ENCODE measurements at places on chromosomes 7 and 10.

DNA sequence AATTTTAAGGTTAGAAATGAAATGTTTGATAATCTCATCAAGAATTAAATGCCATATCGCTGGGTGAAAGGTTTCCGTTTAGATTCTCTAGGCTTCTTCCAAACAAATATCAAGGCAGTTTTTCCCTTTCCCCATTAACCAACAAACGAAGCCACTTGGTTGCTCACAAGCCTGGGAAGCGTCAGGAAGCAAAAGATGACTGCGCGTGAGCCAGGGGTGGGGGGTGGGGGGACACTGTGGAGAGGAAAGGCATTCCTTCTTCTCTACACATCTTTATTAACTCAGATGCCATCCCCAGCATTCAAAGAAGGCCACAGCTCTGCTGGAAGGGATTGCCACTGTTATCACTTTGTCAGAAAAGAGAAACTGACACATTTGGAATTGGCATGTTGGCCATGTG is 207.1 kb downstream of the TRIL start:
- DNase-seq, result no peak

DNA sequence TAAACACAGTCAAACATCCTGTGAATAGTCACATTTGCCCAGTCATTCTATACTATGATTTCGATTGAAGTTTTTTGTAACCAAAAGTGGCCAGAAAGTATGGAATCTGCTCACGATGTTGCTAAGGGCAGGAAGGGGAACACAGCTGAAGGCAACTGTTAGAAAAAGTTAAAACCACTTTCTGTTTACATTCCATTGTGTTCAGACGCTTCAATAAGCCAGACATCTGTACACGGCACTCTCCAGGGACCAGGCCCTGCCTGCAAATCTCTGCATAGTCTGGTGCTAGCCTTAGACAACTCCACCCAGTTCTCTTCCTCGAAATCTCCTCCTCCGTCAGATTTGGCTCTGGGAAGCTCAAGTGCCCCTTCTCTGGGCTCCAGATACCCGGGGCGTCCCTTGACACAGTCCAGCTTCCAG is 17.1 kb upstream of the TMEM120A start:
- DNase-seq, result no peak

DNA sequence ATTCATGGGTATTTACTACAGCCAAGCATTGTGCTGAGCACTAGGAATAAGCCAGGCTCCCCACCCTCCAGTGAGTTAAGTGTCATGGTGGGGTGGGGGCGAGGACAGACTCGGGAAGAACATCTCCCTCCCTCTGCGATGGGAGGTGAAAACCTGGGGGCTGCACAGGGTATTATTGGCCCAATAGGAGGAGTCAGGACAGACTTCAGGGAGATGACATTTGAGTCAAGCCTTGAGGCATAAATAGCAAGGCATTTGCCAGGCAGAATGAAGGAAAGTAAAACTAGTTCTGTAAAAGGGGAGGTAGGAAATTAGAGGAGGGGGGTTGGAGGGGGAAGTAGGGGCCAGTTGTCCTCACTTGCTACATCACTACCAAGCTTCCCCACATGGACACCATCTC is 18.9 kb downstream of the NKX2-3 start:
- no peak for DNase-seq

DNA sequence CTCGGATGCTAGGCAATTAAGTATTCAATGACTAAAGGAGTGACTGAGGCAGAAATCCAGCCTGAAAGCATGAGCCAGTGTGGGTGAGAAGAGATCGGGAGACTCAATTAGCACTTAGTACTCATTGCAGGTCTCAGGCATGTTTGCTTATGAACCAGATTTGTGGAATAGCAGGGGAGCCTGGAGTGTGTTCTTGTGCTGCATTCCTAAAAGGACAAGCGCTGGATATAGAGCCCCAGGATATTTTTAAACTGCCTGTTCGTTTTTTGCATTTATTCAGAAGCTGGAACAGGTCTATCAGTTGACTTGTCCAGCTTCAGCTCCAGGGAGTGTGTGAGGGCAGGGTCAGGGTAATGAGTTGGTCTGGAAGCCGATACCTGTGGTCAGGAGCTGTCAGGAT is 120.3 kb downstream of the BMPER start:
- DNase-seq, result no peak

- no peak for DNase-seq
These were observed 79.6 kb downstream of the TNS3 start for GRCh38 chr7:47502240-47502877.

GRCh38 chr10:130472236-130472635 is 336.0 kb downstream of the GLRX3 start:
- DNase-seq, result no peak

DNA sequence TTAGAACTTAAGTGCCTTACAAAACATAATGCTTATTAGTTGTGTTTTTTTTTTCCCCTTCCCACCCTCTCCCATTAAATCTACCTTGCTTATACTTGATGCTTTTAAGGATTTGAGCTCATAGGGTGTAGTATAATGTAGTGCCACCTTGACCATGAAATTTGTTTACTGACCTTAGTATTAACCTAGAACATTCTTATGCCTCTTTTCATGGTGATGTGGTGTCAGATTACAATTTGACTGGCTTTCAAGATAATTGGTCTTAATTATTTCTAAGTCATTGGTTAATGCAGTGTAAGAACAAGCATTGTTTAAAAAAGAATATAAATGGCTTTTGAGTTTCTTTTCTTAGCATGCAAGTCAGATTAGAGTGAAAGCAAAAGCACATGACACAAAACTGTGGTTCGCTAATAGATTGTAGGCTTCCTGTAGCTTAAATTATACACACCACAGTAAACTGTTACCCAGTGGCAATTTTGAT is 61.8 kb downstream of the ADD3 start:
- DNase-seq, result no peak

GRCh38 chr10:98684019-98684899 is 237.5 kb upstream of the HPS1 start:
- DNase-seq, result no peak

DNA sequence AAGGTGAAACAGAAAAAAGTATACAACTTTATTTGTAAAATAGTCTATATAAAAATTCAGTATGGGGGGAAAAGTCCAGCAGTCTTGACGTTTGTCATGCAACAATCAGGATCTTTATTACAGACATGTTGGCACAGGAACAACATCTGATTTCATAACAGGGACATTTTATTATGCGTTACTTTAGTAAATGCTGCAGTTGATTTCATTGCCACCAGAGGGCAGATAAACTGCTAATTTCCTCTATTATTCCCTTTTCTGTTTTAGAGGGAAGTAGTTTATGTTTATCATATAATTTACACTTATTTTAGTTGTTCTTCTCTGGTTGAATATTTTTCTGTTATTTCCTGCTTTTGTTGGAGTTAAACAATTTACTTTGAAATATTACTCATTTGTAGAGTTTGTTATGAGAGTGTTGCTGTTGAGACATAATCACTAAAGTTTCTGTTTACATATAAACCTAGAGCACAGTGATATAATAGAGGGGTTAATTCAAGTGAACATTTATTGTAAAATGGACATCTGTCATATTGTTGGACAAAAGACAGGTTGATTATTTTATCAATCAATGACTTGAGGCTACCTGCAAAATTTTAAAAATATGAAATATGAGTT is 3.3 kb downstream of the PLXDC2 start:
- DNase-seq, result no peak

DNA sequence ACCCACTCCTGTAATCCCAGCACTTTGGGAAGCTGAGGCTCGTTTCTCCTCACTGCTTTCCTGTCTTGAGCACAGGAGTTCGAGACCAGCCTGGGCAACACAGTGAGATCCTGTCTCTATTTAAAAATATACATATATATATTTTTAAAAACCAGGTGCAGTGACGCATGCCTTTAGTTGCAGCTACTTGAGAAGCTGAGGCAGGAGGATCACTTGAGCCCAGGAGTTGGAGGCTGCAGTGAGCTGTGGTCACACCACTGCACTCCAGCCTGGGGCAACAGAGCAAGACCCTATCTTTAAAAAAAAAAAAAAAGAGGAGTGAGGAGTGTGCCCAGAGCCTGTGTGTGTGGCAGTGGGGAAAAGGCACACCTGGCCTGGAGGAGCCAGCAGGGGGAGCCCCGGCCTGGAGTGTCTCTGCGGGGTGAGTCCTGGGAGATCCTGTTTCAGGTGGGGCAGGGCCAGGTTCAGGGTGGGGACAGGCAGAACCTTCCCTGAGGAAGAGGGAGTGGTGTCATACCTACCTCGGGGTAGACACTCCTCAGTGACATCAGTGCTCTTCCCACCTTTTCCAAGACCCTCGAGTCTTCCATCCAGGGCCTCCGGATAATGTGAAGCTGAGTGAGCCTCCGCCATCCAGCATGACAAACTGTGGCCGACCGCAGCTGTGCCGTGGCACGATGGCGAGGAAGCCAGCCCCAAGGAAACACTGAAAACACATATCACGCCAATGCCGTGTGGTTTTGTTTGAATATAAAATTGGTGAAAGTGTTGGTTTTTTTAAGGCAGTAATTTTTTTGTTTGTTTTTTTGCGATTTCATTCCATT is 9.0 kb upstream of the ARPC1B start:
- DNase-seq, result peak; percentile 54

DNA sequence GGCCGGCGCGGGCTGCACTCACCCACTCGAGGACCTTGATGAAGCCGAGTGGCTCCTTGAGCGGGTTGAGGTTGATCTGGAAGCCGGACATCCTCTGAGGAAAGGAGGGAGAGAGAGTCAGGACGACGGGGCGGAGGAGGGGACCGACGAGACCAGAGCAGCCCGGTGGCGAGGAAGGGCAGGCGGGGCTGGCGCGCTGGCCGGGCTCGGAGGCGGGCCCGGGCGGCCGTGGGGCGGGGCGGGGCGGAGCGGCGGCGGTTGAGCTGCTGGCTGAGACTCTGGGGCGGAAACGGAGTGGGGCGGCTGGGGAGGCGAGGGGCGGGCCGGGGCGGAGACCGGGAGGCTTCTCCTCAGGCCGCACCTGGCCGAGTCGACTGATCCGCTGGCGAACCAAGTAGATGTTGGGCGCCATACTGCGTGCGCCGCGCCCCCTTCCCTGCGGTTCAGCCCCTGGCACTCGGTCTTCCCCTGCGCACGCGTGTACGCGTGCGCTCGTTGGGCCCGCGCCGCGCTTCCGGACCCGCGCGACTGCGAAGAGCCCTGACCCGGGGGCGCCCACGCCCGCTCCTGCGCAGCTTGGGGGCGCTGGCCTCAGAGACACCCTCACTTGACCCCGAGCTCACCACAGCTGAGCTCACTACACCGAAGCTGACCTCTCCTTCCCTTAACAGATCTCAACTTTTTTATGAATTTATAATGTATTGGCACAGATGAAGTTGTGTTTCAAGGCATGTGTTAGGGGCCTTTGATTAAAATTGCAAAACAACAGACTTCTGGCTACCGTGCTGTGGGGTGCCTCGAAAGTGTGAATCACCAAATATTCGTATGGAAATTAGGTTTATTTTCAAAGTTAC is at the start of gene SYPL1:
Gene SYPL1 (minus strand): TSS at position 195 of the 854 bp plus-strand sequence. CDS start 104 bp downstream, at position 91.
- DNase-seq, result peak; percentile 86

GRCh38 chr7:15648461-15648961 is 38.0 kb downstream of the MEOX2 start:
- DNase-seq, result no peak

- no peak for DNase-seq
These were observed 88.1 kb downstream of the VOPP1 start for GRCh38 chr7:55484241-55484640.

DNA sequence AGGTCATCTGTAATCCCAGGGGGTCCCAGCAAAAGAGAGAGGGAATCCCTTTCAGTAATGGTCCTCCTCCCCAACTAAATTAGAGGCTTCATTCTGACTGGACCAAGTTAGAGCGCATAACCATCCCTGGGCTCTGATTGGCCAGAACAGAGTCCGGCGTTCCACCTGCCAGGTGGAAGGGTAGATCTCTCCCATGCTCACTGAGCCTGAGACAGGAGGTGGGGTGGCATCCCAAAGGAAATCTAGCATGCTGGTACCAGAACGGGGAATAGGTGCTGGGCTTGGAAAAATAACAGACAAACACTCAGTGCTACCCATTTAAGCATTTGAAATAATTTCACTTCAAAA is 21.0 kb upstream of the TSPAN33 start:
- no peak for DNase-seq

DNA sequence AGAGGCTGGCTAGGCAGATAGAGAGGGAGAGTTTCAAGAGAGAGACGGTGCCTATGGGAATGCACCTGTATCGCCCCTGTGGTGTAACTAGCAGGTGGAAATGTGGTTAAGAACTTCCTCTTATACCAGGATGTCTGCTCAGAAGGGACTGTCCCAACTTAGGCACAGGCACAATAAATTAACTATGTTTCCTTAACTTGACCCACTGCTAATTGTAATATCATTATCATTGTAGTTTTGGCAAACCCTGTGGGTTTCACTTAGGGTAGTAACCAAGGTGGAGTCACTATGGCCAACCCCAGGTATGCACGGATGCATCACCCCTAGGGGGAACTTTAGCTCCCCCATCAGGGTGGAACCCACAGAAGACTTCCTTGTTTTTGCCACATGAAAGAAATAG is 455.7 kb downstream of the DGKB start:
- DNase-seq, result no peak

DNA sequence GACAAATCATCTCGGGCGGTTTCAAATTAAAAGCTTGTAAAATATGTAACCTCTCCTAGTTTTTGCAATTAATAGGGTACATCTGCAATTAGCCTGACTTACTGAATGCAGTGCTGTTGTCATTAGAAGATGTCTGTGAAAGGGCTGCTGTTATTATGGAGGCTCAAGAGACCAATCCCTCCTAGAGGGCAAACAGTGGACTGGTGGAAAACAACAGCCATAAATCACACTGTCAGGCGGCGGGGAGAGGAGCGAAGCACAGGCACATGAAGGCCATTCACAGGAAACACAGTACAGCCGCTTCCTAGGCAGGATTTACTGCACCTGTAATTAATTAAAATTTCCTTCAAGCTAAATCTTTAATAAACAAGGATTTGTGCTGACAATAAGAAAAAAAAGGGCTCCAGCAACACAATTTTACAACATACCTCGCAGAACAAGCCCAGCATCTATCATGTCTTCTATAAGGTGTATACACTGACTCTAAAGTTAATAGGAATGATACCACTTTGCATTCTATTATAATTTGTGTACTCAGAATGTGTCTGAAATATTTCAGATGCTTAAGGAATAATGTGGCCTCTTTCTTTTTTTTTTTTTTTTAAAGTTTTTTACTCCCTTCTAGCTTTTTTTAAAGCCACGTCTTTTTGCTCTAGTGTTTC is 50.7 kb downstream of the ERCC6 start:
- no peak for DNase-seq

DNA sequence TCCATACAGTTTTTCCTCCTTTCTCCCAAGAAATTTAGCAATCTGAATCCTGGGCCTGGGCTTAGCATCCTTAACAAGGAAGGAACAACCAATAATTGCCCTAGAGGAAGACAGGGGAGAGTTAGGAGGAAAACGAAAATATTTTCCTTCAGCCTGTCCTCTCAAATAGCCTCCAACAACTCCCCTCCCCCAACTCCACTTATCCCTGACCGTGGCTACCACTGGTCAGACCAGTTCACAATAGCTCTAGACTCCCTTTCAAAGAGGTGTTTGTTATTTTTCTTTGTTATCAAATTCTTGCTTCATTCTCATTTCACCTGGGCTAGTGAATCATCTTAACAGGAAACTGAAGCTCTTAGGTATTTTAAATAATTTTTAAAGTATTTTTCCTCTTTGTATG is 114.1 kb downstream of the CPED1 start:
- DNase-seq, result no peak
